NCI-H524 treated with DMSO at 0.1 percent for 48 hours (cell line): ENCODE measurements at places on chromosomes 3 and 15.
A peak's percentile ranks its signal among the peaks of the same experiment; 100 is the strongest.

- DNase-seq: no peak
Measured at GRCh38 chr3:128408693-128409623, 57.7 kb downstream of the DNAJB8 start.

GRCh38 chr3:148453781-148454191 is 243.9 kb upstream of the AGTR1 start:
- no peak for DNase-seq

- DNase-seq: no peak
Measured at GRCh38 chr3:21117370-21117769, 633.6 kb downstream of the ZNF385D start.

- no peak for DNase-seq
Measured at GRCh38 chr15:37599156-37599555, 335.3 kb upstream of the TMCO5A start.

DNA sequence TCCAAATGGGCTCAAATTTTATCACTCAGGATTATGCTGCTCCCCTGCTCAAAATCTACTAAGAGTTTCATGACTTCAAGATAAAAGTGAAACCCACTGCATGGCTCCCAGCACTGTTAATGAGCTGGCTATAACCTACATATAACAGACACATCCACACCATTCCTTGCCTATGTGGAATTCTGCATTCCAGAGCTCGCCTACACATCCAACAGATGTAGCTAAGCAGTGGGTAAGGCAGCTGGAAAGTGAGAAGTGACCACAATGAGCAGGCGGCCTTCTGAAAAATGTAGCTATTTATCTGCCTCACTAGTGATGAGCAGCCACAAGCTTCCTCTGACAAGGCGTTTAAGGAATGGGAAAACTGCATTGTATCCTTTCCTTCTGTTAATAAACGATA is 92.0 kb upstream of the TRIM42 start:
- DNase-seq: no peak

GRCh38 chr3:130759692-130760338 is 13.2 kb upstream of the PIK3R4 start:
- DNase-seq: peak; percentile 6

DNA sequence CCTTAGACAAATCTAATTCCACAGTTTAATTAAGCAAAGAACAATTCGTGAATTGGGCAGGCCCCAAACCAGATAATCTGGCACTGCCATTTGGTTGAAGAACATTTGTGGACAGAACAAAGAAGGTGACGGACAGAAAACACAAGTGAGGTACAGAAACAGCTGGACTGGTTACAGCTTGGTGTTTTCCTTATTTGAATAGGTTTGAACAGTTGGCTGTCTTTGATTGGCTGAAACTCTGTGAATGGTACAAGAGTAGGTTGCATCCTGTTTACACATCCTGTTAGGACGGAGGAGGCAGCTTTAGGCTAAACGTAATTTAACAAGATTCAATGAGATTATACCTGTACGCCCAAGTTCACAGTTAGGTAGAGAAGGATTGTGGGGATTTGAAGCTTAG is 114.4 kb downstream of the LPP start:
- DNase-seq: no peak

DNA sequence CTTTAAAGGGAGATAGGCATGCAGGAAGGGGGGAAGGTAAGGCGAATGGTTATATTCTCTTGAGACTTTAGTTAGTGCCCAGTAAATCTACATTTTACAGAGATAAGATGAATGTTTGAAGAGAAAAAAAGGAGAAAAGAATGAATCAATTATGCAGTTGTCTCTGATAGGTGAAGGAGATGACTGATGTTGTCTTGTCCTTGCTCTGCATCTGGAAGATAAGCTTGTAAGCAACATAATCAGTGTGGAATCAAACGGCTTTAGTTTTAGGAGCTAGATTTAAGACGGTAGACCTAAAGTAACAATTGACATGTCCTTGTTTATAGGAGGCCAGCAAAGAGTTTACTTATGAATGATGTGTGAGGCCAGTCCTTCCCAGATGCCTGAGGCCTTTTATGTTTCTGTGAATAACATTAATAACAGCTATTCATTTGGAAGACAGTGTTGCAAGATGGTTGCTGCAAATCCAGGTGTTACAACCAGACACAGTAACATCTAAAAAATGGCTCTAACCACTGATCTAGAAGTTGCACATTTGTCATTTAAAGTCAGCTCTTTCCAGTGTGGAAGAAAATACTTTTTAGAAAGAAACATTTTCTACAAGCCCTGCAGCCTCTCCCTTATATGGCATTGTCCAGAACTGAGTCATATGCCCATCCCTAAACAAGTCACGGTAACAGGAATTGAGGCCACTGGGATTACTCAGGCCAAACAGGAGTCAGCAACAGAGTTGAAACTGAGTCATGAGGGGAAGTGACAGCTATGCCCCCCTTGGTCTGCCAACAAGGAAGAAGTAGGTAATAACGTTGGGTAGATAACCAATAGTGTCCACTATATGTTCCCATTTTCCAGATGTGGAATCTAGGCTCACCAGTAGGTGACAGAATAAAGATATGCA is 77.5 kb upstream of the FBN1 start:
- no peak for DNase-seq

DNA sequence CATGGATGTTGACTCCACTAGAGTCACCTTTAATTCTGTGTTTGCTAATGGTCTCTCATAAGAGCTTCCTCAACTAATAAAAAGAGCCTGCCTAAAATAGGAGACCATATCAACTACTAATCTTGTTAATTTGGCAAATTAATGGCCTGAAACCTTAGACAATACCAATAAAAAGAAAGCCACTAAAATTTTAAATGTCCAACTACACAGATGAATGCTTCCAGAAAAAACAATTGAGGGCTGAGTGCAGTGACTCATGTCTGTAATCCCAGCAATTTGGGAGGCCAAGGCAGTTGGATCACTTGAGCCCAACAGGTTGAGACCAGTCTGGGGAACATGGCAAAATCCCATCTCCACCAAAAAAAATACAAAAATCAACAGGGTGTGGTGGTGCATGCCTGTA is 230.9 kb downstream of the NSUN3 start:
- DNase-seq: no peak

GRCh38 chr15:56160966-56161365 is 82.7 kb downstream of the RFX7 start:
- DNase-seq: no peak

- peak; percentile 99 for DNase-seq
Measured at GRCh38 chr15:87207990-87208580, 1048.5 kb downstream of the NTRK3 start.

GRCh38 chr3:188578576-188579363 is 424.8 kb downstream of the LPP start:
- DNase-seq: no peak

GRCh38 chr3:151200586-151200985 is 2.4 kb downstream of the GPR171 start:
- DNase-seq: no peak

- peak; percentile 77 for DNase-seq
Measured at GRCh38 chr3:97949110-97949485, 23.1 kb downstream of the RIOX2 start.

GRCh38 chr3:28547677-28548076 is 199.1 kb upstream of the AZI2 start:
- no peak for DNase-seq

DNA sequence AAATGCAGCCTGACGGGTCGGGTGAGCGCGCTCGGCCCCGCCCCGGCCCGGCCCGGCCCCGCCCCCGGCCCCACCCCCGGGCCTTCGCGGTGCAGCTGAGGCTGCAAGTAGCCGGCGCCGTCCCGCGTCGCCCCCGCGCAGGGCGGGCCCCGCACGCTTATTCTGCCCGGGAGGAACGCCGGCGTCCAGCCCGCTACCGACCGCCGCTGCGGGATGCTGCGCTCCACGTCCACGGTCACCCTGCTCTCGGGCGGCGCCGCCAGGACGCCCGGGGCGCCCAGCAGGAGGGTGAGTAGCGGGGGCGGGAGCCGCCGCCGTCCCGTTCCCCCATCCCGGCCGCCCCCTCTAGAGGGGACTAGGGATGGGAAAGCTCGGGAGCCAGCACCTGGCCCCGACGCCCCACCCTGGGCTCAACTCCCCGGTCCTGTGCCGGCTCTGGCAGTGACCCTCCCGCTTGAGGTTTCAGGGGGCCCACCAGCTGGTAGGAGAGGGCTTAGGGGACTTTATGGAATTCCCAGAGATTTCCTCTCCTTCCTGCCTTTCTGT is at the start of gene MYZAP:
TSS of gene MYZAP (plus strand) at position 83 of the 546 bp plus-strand sequence. CDS start at position 214, 131 bp downstream.
- no peak for DNase-seq

- DNase-seq: peak; percentile 53
Measured at GRCh38 chr3:123105201-123106189, 38.7 kb downstream of the PDIA5 start.

GRCh38 chr3:69251078-69251805 is 128.8 kb upstream of the LMOD3 start:
- no peak for DNase-seq

- DNase-seq: no peak
Measured at GRCh38 chr3:45516829-45517228, 77.7 kb upstream of the LIMD1 start.

GRCh38 chr15:68418611-68419161 is 13.3 kb downstream of the ITGA11 start:
- no peak for DNase-seq

- DNase-seq: no peak
Measured at GRCh38 chr15:27361438-27361837, 390.5 kb downstream of the GABRG3 start.

- no peak for DNase-seq
Measured at GRCh38 chr3:132405609-132406299, 11.5 kb upstream of the DNAJC13 start.

- DNase-seq: no peak
Measured at GRCh38 chr15:33411596-33412540, 101.1 kb downstream of the RYR3 start.

DNA sequence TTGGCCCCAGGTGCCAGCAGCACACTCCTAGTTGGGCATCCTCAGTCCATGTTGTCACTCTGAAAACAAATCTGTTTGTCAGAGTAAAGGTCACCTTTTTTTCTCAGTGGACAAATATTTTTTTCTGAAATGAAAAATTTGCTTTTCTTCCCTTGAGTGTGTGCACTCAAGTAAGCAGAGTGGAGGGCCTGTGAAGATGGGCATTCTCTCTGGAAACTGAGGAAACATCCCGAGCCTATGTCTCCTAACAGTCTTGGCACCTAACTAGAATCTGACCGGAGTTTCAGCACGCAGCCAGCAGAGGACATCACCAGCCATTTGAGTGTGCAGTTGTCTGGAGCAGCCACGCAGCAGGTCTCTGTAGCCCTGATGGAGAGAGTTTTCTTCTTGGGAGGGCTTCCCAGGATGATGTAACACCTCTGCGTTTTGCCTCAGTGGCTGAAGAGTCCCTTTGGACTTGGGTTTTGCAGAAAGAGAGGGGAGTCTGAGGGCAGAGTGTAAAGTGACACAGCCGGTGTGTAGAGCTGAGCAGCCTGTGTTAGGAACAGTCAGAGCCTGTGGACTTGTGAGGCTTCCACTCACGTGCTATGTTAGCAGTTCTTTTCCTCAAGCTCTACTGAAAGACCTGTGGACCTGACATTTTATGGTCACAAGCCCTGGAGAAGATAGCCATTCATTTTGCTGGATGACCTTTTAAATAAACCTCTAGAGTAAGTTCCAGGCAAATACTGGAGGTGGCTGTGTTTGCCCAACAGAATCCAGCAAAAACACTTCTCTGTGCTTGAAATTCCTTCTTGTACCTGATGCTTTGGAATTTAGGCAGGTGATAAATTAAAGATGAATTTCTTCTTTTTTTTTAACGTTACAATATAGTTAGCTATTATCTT is 51.6 kb downstream of the ABHD2 start:
- no peak for DNase-seq

DNA sequence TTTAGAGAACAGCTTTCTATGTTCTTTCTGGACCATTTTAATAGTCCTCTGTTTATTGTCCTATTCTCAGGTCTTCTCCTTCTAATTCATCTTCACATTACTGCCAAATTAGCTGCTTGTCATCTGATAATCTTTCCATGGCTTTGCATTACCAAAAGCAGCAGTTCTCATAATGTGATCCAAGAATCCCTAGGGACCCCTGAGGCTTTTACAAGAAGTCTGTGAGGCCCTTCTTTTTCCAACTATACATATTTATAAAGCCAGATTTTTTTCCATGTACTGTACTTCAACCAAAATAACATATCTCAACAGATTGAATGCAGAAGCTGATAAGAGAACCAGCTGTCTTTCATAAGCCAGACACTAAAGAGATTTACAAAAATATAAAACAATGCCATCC is 162.5 kb upstream of the BFSP2 start:
- no peak for DNase-seq

DNA sequence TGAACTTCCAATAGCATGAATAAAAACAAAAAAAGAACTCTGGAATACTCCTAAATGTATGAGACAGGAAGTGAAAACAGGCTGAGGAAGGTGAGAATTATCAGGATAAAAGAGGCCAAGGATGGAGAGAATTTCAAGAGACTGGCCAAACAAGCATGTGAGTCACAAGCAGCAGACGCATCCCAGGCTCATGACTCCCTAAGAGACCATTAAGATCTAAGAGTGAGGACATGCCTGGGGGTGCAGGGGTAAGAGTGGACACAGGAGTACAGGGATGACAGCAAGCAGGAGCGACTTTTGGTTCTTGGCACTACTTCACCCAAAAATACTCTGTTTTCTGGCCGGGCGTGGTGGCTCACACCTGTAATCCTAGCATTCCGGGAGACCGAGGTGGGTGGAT is 7.1 kb downstream of the SCAMP2 start:
- no peak for DNase-seq

GRCh38 chr3:137924628-137925027 is 85.3 kb upstream of the CLDN18 start:
- DNase-seq: no peak

DNA sequence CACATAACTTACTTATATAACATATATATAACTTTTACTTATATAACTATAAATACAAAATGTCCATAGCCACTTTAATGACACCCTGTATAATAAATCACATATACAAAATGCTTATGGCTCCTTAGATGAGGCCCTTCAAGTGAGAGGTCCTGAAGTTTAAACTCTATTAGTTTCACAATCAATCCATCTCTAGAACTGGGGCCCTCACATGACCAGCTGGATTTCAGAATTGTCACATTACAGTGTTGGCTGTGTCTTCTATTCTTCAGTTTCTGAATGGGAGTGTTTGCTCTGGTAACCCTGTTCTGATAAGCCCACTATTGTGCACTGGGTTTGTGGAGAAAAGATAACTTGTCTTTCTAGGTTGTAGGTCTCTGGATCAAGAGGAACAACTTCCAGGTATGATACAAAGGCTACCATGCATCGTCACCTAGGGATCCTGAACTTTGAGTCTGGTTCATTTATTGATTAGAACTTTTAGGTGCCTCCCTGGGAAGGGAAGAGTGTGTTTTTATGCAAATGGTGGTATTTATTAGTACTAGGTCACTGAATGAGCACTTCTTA is 107.9 kb downstream of the DNAH12 start:
- no peak for DNase-seq

- no peak for DNase-seq
Measured at GRCh38 chr15:96268442-96269204, 61.9 kb upstream of the NR2F2 start.
